ENCODE measurements at places on chromosomes 5 and 9.

- DNase-seq: no peak
Measured at GRCh38 chr9:128729302-128729701, 5.4 kb upstream of the ZDHHC12 start.

- DNase-seq: no peak
Measured at GRCh38 chr5:180115326-180116076, 43.9 kb upstream of the RNF130 start.

- DNase-seq: no peak
Measured at GRCh38 chr9:132782037-132782436, 96.0 kb downstream of the AK8 start.

DNA sequence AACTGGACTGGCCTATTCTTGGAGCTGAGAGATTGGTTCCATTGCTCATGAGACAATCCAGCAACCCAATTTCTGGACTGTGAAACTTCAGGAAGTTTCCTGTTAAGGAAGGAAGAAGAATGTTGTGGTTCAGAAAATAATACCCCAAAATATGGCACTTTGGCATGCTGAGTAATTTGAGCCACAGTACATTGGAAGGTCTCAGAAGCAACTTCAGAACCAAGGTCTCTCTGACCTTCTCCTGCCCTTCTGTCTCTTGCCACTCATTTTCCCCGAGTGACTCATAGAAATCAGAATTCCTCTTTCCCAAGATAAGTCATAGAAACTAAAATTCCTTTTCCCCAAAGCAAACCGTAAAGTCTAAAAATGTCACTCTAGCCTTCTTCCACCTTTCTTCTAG lies 1366.1 kb downstream of the PTPRD start:
- DNase-seq: no peak

GRCh38 chr9:26939955-26940711 lies 6.9 kb downstream of the PLAA start:
- DNase-seq: no peak

DNA sequence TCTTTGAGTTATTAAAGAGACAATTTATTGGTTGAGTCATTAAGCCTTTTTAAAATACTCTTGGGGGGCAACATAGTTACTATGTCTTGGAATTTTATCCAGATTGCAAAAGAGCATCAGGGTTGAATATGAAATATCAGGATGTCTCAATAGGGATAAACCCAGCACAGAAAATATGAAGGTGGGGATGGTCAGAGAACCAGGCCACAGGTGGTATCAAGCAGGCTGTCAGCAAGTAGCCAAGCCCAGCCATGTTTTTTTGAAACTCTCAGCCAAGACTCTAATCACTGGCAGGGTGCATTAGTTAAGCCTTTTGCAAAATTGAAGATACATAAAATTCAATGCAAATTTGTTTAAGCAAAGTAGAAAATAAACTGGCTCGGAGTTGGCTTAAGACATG lies 468.9 kb downstream of the DTWD2 start:
- no peak for DNase-seq

GRCh38 chr5:176748073-176748966 lies 62.0 kb upstream of the UNC5A start:
- no peak for DNase-seq

DNA sequence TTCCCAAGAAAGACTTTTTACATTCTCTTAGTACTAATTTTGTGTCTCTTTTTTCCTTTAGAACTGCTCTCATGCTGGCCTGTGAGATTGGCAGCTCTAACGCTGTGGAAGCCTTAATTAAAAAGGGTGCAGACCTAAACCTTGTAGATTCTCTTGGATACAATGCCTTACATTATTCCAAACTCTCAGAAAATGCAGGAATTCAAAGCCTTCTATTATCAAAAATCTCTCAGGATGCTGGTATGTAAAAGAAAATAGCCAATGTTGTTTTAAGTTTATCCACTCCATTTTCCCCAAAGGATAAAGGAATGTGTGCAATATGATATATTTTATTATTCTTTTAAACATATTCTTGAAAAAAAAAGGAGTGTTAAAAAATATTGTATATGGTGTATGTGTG lies 27.3 kb upstream of the TTC23L start:
- no peak for DNase-seq

Measured in hematopoietic multipotent progenitor cell treated with erythropoietin and hydrocortisone succinate and interleukin-3 and kit ligand, for 4 days (in vitro differentiated cells).